ENCODE measurements at places on chromosomes 5 and 9.

DNA sequence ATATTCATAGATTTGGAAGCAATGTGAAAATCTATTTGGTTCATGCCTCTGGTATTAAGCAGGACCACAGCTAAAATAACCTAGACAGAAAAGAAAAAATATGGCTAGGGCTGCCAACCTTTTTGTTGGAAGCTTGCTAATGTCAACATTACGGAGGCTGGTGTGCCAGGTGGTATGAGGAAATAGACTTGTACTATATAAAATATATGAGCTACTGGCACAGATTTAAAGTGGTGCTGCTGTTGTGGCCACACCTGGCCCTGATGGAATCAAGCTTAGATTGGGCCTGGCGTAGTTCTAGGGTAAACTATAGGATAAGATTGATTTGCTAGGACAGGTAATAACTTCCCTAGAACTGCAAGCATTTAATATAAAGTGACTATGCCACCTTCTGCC, 10.6 kb upstream of the PARP8 start:
- no peak for DNase-seq

DNA sequence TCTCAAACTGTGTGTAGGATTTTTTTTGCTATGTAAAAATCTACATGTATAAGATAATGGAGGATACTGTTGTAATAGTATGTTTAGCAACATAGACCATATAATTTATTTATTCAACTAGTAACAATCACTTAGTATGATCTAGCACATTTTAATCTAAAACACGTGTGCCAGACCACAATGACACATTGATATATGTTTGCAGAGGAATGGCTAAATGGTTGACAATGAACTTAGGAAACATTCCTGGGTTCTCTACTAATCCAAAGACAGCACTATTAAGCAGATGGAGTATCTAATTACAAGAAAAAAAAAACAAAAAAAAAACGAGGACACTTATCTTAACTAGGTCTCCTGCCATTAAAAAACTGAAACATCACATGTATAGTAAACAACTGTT, 261.7 kb upstream of the PAPPA start:
- DNase-seq = no peak

DNA sequence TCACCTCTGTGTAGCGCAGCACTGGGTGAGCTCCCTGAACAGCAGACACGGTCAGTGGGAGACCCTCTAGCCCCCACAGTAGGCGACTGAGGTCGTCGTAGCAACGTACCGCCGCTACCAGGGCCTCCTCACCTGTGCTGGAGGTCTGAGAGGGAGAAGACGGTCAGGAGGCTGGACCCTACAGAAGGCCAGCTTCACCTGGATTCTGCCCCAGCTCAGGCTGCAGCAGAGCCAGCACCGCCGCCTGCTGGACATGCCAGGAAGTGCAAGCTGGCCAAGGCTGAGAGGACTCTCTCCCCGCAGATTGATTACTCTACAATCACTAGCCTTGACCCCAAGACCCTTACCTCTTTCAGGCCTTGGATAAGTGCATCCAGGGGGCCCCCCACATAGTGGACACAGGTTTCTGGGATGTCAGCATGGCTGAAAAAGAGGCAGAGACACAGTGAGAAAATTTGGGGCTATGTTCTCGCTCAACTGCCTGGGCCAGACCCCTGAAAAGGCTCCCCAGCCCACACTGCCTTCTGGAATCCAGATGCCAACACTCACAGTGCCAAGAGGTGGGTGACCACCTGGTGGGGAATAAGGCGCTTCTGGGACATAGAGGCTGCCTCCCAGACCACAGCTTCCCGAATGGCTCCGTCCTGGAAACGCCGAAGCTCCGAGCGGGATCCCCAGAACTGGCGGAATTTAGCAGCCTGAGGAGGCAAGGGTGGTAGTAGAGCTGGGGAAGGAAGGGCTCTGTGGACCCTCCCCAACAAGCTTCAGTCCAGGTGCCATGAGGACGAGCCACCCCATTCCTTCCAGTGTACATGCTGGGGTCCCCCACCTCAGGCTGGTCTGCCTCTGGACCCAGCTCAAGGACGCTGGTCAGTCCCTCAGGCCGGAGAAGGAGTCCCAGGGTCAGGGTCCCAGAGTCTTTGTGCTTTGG, 6.9 kb downstream of the NOL6 start:
- no peak for DNase-seq

DNA sequence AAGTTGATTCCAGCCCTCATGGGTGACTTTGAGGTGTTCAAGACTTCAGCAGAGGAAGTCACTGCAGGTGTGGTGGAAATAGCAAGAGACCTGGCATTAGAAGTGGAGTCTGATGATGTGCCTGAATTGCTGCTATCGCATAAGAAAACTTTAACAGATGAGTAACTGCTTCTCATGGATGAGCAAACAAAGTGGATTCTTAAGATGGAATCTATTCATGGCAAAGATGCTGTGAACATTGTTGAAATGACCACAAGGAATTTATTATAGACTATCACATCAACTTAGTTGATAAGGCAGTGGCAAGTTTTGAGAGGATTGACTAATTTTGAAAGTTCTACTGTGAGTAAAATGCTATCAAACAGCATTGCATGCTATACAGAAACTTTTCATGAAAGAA, 17.1 kb upstream of the POU4F3 start:
- DNase-seq = no peak

DNA sequence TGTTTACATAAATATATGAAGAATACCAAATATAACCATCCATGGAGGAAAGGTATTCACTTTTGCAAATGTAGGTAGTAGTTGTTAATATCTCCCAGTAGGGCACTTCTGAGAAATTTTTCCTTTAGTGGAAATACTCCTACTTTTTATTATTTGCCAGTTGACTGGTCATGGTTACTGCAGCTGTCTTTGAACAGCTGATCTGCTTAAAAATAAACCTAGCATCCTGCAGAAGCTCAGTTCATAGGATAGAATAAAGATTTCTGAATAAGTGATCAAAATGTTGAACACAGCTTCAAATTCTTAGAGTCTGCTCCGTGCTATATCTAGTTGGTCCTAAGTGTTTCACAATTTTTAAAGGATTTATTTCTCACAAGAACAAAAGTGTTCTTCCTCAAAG, 270.7 kb upstream of the TRPC7 start:
- DNase-seq = no peak

DNA sequence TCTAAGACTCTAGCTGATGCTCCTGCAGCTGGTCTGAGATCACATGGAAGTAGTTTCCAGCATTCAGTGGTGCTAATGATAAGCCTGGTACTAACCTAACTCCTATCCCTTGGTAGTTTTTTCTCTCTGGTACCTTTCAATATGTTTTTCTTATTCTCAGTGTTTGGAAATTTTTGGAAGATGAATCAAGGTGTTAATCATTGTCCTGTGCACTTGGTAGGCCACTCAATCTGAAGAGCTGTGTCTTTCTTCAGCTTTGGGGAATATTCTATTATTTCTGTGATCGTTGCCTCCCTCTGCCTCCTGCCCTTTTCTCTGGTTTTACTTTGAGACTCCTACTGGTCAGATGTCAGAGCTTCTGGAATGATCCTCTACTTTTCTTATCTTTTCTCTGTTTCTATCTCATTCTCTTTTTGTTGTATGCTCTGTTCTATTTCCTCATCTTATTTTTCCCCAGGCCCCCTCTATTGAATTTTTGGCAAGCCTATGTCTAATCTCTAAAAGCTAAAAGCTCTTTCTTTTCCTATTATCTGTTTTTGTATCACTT, 136.8 kb downstream of the APBA1 start:
- DNase-seq = no peak

DNA sequence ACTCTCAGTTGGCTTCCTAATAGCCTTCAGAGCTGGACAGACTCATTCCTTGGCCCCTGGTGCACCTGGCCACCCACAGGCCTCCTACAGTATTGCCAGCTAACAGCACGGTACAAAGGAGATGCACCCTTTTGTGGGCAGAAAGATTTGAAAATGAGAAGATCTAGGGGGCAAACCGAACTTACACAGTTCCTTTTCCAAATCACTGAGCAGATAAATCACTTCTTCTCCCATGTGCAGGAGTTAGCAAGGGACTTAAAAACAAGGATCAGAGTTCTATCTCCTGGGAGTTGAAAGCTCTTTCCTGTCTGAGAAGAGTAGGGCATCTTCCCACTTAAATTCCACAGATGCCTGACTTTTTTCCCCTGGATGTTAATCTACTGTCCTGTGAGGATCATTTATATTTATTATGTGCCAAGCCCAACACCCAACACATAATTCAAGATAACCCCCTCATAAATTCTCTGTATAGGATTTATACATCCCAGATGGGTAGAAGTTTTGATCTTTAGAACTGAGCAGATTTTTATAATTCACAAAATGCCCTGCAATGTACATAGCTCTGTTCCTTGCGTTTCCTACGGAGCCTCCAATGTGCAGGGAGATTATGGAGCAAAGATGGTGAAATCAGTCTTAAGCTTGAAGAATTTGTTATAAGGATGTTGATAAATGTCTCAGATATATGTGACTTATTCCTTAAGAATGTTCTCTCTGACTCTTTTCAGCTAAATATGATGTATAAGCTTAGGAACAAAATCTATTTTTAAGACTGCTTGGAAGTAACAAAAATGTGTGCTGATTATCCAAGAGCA, 207.2 kb upstream of the DAPK1 start:
- DNase-seq = no peak

DNA sequence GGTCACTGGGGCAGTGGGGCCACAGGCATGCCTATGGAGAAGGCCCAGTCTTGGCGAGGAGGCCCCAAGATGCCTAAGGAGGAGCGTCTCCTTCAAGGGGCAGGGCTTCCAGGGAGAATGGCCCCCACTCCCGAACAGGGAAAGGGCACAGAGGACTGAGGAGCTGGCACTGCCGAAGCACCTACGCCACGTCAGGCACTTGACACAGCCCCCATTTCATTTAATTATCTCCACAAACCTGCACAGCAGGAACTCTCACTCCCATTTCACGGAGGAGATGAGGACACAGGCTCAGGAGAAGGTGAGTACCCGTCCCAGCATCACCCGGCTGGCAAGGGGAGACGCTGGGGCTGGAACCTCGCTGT, 26.0 kb downstream of the EGR1 start:
- no peak for DNase-seq

GRCh38 chr5:160556846-160557245, 135.2 kb downstream of the PTTG1 start:
- DNase-seq = no peak

- DNase-seq = no peak
These were observed 40.7 kb downstream of the HRH2 start for GRCh38 chr5:175698401-175699115.

DNA sequence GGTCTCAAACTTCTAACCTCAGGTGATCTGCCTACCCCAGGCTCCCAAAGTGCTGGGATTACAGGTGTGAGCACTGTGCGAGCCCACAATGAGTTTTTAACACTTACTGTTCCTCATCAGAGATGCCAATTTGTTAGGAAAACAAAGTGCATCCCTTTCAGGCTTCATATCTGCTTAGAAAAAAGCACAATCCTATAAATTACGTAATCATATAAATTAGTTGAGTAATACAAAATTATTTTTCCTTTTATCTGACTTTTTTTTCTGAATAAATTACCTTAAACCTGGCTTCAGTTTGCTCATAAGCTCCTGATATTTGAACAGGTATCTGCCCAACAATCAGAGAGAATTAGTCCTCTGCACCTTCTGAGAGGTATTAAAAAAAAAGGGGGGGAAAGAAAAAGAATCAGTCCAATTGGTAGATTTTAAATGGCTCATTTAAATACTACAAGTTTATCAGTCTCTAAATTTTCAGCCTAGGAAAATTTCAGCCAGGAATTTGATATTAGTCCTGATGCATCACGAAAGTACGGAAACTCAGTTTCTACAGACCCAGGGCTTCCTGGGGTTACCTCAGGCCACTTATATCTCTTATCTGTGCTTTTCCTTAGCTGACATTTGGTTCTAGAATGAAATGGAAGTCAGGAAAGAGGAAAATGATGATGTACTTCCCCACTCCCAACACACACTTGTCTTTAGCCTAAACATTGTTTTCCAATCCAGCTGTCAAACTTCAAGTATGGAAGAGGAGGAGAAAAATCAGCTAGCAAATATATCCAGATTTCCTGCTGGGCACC, 26.8 kb downstream of the ITGA1 start:
- DNase-seq = no peak

GRCh38 chr5:127997201-127997704, 86.3 kb upstream of the SLC12A2 start:
- no peak for DNase-seq

- DNase-seq = no peak
These were observed 319.5 kb downstream of the PIK3R1 start for GRCh38 chr5:68534956-68535520.

DNA sequence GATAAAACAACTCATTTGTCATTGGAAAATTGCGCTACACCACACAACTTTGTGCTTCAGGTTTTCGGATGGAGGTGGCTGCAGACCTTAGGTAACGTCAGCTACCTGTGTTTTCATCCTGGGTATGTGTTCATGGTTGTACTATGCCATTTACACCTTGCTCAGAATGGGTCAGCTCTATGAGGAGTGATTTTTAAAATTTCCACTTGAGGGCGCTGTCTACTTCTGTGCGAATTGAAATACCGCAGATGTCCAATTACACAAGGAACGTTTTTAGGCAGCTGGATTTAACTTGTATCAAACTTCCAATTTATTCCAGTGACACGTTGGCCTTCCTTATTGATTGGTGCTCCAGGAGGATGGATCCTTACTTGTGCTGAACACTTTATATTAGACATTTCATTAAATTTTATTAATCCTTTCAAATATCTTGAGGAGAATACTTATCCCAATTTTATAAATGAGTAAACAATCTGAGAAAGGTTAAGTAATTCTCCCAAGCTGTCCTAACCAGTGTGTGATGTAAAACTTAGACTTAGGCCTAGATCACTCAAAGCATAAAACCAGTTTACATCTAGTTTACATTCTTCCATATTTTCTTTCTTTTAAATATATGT, 23.4 kb downstream of the DMRTA1 start:
- DNase-seq = no peak

DNA sequence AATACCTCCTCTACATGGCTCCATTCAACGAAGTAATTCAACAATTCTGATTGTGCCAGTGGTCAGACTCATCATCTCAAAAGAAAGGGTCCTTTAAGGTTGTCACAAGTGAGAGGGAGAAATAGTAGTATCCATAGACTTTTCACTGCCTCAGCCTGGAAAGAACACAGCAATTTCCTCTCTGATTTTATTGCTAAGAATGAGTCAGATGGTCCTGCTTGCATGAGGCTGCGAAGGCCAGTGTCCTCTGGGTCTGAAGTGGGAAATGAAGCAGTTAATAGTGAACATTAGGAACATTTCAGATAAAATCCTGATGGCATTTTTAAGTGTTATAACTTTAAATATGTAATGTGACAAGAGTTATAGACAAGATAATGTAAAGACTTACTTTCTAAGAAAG, 979.0 kb downstream of the EFNA5 start:
- no peak for DNase-seq

DNA sequence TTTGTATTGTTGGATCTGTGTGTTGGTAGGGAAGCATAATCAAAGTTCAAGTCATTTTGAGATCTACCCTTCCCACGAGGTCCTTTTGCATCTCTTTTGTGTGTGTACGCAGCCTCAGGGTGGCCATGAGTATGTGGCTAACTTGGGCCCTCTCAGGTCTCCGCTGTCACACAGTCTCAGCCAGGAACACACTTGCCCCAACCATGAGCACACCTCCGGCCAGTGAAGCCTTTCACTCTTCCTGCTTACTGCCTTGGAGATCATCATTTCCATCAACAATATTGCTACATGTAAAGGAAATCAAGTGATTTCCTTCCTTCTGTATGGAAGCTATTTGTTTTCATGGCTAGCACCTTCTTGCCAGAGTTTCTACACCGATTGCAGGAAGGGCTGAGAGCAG, 13.9 kb downstream of the ZNF346 start:
- no peak for DNase-seq

- DNase-seq = no peak
These were observed 31.6 kb upstream of the ACOT12 start for GRCh38 chr5:81425569-81425968.
